ENCODE measurements at places on chromosomes 2 and 18.

GRCh38 chr2:134440336-134440909 is 186.6 kb downstream of the MGAT5 start:
- no peak for DNase-seq

GRCh38 chr2:142462306-142462705 is 331.5 kb upstream of the LRP1B start:
- DNase-seq: no peak

DNA sequence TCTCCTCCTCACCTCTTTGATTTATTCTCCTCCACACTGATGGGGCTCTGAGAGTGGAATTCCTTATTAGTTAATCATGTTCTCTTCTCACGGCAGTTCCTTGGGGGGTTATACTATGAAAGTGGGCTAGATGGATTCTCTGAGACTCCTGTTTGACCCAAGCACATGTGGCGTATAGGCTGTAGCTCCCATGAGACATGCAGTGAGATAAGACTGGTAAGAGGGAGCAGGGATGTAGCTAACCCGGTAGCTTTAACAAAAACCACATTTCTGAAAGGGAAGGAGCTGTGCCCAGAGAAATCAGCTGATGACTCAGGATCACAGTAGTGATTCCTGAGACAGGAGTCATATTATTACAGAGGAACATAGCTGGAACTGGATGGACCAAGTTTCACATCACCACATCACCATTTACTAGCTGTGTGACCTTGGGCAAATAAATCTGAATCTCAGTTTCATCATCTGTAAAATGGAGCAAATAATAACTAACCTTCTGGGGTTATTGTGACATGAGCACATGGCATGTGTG is 82.9 kb downstream of the CRIM1 start:
- DNase-seq: no peak

DNA sequence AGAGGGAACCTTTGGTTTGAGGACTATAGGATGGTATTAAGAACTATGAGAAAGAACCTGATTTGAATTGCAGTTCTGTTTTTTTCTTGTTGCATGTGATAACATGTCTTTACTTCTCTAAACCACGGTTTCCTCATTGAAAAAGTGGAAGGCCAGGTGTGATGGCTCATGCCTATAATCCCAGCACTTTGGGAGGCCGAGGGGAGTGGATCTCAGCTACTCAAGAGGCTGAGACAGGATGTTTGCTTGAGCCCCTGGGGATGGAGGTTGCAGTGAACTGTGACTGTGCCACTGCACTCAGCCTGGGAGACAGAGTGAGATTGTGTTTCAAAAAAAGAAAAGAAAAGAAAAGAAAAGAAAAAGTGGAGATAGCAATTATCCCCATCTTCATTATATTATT is 32.3 kb downstream of the SCN9A start:
- no peak for DNase-seq

DNA sequence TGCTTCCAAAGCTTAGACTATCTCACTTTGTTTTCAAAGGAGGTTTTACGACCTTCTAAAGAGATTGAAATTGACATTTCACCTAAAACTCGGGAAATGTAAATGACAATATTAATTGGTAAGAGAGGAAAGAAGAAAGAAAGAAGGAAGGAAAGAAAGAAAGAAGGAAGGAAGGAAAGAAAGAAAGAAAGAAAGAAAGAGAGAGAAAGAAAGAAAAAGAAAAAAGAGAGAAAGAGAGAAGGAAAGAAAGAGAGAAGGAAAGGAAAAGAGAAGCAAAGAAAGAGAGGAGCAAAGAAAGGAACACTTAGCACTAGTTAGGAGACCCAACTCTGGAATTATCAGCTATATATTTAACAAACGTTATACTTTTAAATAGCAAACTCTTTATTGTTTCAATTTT is 3.7 kb downstream of the GKN1 start:
- DNase-seq: no peak

DNA sequence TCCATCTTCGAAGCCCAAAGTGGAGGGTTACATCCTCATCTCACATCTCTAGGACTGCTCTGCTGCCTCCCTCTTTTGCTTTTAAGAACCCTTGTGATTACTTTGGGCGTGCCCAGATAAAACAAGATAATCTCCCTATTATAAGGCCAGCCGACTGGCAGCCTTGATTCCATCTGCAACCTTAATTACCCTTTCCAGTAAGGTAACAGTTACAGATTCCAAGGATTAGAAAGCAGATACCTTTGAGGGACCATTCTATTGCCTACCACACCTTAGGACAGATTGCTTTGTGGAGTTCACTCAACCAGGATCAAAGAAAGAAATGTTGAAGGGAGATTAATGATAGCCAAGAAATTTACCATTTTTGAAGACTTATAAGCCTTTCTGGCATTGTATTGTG is 250.8 kb upstream of the ACVR2A start:
- DNase-seq: peak; percentile 90

DNA sequence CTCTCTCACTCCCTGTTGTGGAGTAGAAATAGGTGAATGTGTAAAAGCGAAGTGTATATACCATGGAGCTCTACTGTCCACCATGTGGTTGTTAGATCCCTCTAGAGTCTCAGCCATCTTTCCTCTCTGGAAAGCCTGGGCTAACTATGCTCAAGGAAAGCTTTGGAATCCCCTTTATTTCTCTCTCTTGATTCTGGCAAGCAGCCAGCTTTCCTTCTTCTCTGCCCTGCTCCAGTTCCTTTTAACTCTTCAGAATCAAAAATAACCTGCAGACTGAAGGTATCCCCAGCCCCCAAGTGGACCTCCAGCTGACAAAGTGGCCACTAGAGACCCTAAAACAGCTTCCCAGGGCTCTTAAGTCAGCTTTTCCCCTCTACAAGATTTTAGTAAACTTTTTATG is 381.9 kb downstream of the PLCL1 start:
- no peak for DNase-seq

Data from NCI-H524 treated with DMSO at 0.1 percent for 48 hours (cell line).